GM06990 (cell line): ENCODE measurements at places on chromosomes 1 and 21.

DNA sequence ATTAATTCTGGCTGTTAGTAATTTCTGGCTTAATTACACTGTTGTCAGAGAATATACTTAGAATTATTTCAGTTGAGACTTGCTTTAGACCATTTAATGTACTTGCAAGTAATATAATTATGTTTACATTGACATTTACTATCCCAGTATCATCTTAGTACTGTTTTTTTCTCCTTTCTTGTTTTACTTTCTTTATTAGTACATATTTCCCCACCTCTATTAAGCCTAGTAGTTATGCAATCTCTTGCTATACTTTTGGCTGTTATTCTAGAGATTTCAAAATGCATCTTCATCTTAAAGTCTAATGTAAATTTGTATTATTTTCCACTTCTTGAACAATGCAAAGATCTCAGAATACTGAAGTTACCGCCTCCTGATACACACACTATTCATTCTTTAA lies 24.4 kb downstream of the BRWD1 start:
- DNase-seq, result no peak

DNA sequence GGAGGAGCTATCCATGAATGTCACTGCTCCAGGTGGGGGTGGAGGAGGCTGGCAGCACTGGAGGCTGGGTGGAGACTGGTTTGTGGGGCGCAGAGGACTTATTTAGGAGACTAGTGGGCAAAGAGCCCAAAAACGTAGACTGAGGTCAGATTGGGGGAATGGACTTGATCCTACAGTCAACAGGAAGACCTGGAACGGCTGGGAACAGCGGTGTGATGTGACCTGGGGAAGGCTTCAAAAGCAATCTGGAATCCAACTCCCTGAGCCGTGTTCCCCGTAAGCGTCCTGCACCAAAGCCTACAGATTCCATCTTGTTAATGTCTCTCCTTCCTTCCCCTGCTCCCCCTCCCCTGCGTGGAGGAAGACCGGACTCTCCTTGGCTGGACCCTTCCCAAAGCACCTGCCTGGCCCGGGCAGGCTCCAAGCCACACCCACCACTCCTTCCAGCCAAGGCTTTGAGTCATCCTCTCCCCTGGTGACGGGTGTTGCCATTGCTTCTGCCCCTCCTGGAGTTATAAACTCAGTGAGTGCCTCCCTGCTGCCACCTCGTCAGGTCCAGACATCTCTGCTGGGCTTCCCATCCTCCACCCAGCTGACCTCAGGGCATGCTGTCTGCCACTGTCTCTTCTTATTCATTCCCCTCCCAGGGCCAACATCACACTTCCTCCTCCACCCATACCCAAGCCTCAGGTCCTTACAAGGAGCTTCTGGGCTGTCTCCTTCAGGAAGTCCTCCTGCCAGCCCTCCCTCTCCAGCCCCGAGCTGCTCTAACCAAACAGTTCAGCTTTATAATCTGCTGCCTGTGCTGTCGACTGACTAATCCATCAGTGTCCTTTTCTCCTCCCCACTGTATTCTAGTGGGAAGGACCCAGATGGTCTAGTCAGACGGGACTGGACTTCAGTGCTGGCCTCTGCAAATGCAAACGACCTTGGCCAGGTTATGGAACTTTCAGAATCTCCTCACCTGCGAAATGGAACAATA lies 1.6 kb upstream of the CLSTN1 start:
- peak; percentile 31 for DNase-seq

GRCh38 chr1:159141584-159142390 lies 29.6 kb upstream of the CADM3 start:
- DNase-seq, result no peak

GRCh38 chr1:22236900-22237299 lies 94.0 kb upstream of the WNT4 start:
- DNase-seq, result no peak

GRCh38 chr1:175462301-175463017 lies 269.9 kb upstream of the KIAA0040 start:
- no peak for DNase-seq

DNA sequence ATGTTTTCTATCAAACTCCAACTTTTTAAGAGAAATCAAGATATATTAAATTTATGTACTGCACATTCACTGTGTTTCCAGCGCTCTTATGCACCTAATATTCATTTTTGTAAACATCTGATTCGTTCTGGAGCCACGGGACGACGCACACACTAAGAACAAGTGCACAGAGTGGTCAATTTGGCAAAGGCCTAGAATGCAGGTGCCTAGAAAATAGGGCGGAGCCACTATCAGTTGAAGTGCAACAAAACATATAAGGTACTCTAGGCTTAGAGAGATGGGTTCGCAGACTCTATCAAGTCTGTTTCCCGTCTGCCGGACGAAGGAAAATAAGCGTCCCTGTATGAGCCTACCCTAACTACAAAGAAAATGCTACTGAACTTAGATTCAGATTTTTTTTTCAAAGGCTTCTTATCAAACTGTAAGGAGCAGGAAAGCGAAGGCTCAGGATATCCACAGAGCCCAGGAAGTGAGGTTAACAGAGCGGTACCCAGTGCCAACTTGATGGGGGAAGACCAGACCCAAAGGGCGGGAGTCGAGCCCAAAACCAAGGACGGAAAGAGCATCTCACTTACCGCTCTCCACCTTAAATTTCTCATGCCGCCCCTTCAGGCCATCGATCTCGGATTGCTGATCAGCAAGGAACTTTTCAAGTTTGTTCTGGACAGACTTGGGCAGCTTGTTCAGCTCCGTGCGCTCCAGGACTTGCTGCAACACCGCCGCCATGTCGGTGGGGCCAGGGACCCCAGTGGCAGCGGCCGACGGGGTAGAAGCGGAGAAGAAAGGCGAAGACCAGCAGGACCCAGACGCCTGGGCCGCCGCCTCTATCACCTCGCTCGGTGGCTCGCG lies 526 bp downstream of the TPR start:
- peak; percentile 33 for DNase-seq

GRCh38 chr1:161138431-161138830 lies 6.0 kb upstream of the DEDD start:
- DNase-seq, result no peak

GRCh38 chr1:180805316-180805715 lies 107.4 kb upstream of the KIAA1614 start:
- peak; percentile 20 for DNase-seq

DNA sequence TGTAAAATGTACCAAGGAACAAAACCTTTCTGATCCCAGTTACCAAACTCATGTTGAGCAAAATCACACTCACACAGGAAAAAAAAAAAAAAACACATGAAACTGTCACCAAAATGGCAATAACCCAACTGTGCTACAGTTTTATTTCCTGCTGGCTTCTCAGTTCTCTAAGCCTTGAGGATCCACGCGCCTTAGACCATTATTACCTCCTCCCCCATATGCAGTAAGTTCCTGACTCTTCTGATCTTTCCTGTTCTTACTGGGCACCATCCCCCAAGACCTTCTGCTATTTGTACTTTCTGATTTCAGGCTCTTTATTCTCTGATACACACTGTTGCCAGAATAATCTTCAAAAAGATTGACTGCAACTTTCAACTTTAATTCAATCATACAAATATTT lies 79.6 kb downstream of the SLC45A1 start:
- peak; percentile 28 for DNase-seq

- DNase-seq, result no peak
Observed at GRCh38 chr1:115134850-115135480, 45.7 kb upstream of the TSPAN2 start.

DNA sequence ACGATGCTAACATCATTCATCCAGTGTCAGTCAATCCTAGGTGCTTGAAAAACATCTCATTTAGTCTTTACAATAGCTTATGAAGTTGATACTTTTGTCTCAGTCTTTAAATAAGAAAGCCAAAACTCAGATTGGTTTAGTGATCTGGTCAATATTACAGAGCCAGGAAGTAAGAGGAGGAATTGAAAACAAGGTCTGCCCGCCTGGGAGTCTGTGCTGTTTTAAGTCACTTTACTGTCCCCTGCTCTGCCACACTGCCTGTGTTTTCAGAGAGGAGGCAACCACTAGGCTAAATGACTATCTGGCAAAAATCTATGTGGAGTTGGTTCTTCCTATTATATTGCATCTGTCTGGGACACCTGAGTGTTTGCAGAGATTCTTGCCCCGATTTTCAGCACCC lies 62.3 kb downstream of the ST6GALNAC3 start:
- peak; percentile 7 for DNase-seq

DNA sequence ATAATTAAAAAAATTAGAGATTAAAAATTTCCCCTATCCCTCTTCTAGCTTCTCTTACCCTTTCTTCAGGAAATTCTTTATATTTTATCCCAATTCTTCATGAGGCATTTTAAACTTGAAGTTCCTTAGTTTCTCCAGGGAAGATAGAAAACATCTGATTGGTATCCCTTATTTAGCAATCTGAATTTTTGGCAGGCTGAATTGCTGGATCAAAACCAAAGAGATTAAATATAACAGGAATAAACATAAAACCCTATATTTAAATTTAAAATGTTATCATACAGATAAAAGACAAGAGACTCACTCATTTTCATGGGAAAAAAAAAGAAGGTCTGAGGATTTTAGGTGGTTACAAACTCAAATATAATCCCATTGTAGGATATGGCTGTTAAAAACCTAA lies 204.2 kb downstream of the CHRM3 start:
- no peak for DNase-seq

- no peak for DNase-seq
Observed at GRCh38 chr1:81340239-81340638, 460.5 kb upstream of the ADGRL2 start.

DNA sequence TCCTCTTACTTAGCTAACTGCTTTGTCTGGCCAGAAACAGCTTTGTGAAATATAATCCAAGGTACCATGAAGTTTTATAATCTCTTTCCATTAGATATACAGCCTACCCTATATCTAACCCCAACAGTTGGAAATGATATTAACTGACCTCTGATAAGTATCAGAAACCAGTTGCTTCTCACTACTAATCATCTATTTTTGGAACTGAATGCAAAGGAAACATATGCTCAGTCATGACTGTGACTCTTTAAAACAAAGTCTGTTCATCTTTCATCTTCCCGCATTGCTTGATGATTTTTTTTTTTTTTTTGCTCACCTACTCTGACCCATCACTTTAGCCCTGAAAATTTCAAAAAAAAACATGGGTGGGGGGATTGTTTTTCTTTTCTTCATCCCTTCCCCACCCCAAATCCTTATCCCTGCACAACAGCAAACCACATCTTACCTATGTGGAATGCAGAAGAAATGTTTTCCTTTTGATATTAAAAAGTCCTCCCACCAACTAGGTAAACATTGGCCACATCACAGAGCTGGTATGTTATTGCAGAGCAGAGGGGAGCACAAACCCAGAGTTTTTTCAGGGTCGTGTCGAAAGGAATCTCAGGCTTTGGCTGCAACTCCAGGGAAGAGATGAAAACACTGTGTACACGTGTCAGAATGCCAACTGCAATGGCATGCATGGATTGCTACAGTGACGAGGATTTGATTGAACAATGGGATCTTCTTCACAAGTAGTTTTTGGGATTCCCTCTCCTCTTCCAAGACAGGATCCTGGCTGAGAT lies 137.3 kb downstream of the SLC30A10 start:
- no peak for DNase-seq

DNA sequence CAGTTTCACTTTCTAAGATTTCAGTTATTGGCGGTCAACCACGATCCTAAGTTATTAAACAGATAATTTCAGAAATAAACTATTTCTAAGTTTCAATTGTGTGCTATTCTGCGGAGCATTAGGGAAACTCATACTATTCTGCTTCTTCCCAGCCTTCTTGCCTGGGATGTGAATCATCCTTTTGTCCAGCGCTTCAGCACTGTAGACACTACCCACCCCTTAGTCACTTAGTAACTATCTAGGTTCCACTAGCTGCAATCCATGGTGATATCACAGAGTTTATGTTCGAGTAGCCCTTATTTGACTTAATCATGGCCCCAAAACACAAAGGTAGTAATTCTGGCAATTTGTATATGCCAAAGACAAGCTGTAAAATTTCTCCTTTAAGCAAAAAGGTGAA lies 279.9 kb upstream of the ADAMTS5 start:
- no peak for DNase-seq

DNA sequence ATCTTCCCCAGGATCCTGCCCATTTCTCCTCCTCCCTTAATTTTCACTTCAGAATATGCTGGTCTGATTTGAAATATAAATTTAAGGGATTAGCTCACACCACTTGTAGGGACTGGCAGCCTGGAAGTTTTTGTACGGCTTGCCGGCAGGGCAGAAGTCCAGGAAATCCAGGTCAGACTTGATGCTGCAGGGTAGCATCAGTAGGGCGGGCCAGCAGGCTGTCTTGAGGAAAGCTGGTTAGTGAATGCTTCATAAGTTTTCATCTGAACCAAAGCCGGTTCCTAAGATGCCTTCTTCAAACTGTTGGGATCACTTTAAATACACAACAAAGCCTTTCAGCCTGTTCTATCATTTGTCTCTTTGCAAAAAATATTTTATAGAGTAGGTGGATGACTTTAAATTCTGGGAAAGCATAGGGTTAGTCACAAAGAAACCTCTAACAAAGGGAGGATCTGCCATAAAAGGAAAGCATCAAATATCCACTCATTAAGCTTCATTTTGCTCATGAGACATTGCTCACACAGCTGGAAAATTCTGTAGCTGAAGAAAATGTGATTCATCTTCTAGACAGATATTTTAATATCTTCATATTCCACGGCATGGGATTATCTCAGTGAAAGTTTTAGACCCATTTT lies 90.7 kb upstream of the GFI1 start:
- DNase-seq, result no peak

DNA sequence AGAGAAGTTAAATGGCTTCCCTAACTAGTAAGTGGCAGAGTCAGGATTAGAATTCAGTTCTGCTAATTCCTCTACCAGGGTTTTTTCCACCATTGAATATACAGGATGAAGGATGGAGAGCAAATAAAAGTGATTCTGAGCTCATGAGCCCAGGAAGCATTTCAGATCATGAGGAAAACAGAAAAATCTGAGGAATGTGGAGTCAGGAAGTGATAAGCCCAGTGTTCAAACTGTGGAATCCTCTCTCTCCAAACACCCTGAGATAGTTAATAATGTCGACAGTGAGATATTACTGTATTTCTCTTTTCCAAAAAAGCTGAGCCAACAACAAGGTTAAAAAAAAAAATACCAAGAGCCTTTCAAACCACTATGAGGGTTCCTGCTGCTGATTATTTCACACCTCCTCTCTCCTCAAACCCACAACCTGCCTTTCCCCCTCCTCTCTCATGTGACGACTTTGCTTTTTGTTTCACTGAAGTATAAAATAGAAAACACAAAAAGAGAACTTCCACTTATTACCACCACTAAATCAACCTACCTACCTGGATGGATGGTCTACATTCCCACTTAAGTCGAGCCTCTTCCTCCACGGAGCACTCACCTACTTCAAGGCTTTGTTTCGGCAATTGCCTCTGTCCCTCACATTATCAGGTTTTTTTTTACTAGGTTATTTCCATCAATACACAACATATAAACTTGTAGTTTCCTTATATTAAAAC lies 8.9 kb downstream of the SLAMF1 start:
- DNase-seq, result no peak

GRCh38 chr1:39089931-39090521 lies 63.9 kb downstream of the NDUFS5 start:
- no peak for DNase-seq

DNA sequence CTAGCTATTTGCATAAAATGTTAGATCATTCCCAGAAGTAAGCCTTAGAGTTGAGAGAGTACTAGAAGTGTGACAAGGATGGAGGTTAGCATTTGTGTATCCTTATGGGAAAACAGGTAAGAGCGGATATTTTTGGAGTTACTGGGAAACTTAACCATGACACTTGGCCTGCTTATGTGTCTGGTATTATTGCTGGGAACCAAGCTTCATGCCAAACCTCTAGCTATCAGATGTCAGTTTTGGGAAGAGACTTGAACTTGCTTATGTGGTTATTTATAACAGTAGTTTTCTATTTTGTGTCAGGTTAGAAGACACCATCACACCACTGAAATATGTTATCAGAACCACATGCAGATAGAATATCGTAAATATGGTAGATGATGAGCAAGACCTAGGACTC lies 230.3 kb upstream of the SGIP1 start:
- no peak for DNase-seq
